ENCODE measurements at places on chromosomes 6 and 20. TPM values are rescaled to one million over a fixed set of nuclear protein-coding genes. Genes with fewer than 3 reads are reported as not detected.

Gene C20orf141
- total RNA-seq = not detected

Gene LAMA2
- not detected for total RNA-seq

GRCh38 chr6:128179876-128180438, 279.1 kb upstream of the THEMIS start:
- DNase-seq = no peak

GRCh38 chr20:18886756-18887155, 73.2 kb downstream of the SCP2D1 start:
- DNase-seq = no peak

GRCh38 chr6:25874118-25874517, at the start of gene SLC17A3:
Gene SLC17A3, minus strand, starts transcription at chr6:25874243. Its CDS starts 5,856 bp downstream, at chr6:25868387.
- no peak for DNase-seq

DNA sequence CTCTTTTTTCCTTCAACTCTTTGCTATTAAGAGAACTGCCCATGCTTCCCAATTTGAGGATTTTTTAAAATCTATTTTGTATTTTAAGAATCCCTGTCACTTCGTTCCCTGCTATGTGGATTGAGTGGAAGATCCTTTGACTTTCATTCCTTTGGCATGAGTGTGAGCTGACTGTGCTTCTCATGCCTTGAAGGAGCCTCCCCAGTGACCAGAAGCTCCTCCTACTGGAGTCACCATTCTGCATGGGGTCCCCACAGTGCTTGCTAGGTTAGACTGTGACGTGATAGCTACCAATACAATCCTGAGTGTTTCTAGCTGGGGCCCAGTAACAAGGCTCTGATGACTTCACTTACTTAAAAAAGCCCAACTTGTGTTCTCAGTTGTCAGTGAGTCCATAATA, 104.4 kb upstream of the LAMP5 start:
- DNase-seq = no peak

DNA sequence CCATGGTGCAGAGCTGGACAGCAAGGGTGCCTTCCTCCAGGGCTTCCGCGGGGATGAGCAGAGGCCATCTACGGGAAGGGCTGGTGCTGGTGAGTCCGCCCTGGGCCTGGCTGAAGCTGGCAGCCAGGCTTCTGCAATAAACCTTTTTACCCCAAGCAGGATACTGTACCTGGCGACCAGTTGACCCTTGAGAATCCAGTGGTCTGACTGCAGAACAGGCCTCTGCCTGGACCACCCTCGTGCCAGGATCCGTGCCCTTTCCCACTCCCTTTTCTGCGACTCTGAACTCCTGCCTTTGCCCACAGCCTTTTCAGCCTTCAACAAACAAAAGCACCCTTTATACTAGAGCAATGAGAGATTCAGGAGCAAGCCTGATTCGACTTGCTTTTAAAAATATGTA, 18.9 kb downstream of the CDH26 start:
- no peak for DNase-seq

GRCh38 chr20:50399917-50400704, 110.1 kb upstream of the PTPN1 start:
- DNase-seq = no peak

DNA sequence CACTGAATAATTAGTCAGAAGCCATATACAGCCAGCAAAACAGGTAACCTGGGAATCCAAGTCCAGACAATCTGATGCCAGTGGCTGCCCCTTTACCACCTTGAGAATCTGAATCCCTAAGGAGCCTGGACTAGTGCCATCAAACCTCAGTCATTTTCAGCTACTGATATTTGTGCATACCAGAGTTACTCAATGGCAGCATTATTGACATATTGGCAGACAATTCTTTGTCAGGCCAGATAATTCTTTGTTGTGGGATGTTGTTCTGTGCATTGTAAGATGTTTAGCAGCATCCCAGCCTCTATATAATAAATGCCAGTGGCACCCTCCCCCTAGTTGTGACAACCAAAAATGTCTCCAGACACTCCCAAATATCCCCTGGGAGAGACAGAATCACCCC, 3.2 kb upstream of the EIF2S2 start:
- no peak for DNase-seq

GRCh38 chr20:24829649-24830370, 119.3 kb upstream of the CST7 start:
- no peak for DNase-seq

- DNase-seq = no peak
Measured at GRCh38 chr6:20314866-20315845, 86.5 kb upstream of the E2F3 start.

All from activated naive CD8-positive, alpha-beta T cell treated with anti-CD3 and anti-CD28 coated beads, Interleukin-2, amount 10 ng/mL, durations not matched to agents 7 days and 5 days (primary cell).